ENCODE measurements at places on chromosomes 3 and 15. TPM values are rescaled to one million over a fixed set of nuclear protein-coding genes. Genes with fewer than 3 reads are reported as not detected.

GOLGA6L7 gene
- total RNA-seq: not detected

FAM81A gene
- not detected for total RNA-seq

STRIT1 gene
- total RNA-seq: not detected

EFHB gene
- total RNA-seq: 1.8 TPM

ELP6 gene
- 40.3 TPM for total RNA-seq
